Myocyte (in vitro differentiated cells): ENCODE measurements at places on chromosomes 5 and 9. TPM values are rescaled to one million over a fixed set of nuclear protein-coding genes. Genes with fewer than 3 reads are reported as not detected.

ENTREP1 gene
- 3.4 and 3.7 TPM in 2 replicates for total RNA-seq

DNA sequence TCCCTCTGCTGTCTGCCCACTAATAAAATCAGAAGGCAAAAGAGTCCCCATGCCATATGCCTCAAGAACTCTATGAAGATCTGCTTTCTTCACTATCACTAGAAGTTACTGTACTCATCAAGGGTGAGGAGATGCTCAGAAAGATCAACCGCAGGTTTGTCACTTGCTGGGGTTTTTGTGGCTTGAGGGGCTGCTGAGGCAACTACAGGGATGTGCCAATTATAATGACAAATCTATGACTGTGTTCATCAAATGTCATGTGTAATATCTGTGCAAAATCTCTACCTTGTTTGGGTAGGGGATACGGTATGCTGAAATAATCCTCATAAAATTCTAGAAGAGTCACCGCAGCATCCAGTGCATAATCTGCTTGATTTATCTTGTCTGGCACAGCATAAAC lies 13.0 kb downstream of the ERAP1 start:
- DNase-seq = no peak

GRCh38 chr5:17180330-17180843 lies 37.0 kb upstream of the BASP1 start:
- DNase-seq = no peak

DNA sequence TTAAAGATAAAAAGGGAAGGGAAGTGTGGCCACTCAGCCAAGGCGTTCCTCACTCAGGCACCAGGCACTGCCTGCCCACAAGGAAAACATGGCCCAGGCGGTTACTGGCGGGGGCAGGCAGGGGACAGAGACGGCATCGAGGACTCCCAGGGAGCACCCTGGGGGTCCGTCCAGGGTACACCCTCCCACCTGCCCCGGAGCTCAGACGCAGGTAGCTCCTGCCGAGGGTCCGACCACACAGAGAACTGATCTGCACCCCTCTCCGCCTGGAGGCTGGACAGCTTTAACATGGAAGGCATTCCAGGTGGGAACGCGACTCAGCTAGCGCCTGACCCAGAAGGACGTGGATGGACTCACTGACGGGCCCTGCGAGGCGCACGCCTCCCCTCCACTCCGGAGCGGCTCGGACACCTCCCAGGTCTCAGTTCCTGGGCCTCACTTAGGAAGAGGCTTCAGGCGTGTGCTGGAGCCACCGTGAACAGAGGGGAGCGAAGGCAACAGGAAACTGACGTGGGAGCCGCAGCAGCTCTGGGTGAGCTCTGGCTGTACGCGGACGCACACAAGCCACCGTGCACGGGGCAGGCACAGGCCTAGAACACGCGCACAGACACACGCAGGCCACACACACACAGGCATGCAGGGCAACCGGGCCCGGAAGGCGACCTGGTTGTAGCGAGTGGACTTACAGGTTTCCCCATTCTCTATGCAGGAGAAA lies 47.5 kb downstream of the NKD2 start:
- DNase-seq = no peak

DNA sequence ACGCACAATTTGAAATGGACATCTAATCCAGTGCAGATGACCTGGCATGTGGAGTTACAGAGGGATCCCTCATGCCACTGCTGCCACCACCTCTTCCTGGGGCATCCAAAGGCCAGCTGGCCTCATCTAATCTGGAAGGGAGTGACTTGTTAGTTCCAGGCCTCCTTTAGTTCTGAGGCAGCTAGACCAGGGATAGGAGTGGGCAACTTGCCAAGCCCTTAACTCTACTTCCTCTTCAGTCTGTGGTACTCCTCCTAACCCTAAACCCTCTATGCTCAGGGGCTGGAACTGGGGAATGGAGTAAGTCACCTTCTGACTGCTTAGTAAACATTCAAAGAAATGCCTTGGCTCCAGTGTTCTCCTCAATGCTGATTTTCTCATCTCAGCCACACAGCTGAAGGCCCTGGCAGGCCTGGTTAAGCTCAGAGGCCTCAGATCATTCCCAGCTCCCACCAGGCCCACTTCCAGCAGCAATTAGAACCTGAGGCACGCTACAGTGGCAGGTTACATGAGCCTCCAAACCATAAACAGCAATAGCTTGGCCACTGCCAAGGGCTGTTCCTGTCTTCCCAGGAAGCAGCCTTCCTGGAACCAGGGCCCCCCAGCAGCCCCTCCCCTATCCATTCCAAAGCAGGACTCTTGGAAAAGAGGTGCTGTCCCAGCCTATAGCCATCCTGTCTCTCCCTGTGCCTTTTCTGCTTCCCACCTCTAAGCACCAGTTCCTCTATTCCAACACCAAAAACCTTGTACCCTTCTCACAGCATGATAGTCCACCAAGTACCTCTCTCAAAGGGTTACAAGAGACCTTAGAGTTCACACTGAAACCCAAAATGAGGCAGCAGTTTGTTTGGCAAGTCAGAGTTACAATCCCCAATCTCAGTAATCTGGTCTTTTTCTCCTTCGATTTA lies 2.0 kb downstream of the EIF4EBP3 start:
- DNase-seq = peak; percentile 56

DNA sequence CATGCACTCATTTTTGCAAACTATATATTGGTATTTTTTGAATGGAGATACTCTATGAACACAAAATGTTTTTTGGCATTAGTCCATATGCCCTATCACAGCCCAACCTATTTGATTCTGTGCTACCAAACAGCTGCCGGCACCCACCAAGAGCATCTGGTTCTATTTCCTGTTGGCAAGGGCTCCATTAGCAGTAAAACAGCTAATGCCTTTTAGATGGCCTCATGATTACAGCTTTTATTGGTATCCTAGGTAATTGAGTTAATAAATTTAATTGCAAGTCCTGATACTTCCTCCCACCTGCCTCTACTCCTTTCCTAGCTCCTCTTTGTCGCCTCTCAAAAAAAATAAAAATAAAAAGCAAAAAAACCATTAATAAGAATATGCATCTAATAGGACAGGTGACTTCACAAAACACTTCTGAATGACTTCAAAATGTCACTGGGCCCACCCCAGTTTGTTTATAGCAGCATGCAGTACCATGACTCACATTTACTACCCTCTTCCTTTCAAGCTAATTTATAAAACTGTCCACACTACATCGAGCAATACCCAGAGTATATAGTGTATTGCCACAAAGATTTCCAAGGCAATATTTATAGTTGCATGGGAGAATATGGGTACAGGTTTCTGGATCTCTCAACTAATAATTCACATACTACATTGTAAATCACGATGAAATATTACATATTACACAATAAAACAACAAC lies 620.4 kb downstream of the SLCO4C1 start:
- DNase-seq = no peak

DNA sequence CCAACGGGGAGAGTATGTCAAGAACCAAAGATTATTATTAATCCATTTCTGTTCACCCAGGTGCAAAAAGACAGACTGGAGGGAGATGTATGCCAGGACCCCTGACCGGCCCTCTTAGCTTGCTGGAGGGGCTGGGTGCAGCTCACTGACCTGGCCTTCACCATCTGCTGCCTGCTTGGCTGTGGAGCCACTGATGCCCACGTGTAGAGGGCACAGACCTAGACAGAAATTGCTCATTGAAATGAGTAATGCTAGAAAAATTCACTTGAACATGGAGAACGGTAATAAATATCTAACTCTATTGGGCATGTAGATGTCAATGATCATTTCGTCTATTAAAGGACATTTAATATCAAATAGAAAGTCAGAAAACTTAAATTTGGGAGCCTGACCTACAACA lies 58.8 kb upstream of the ERCC6L2 start:
- DNase-seq = no peak

DNA sequence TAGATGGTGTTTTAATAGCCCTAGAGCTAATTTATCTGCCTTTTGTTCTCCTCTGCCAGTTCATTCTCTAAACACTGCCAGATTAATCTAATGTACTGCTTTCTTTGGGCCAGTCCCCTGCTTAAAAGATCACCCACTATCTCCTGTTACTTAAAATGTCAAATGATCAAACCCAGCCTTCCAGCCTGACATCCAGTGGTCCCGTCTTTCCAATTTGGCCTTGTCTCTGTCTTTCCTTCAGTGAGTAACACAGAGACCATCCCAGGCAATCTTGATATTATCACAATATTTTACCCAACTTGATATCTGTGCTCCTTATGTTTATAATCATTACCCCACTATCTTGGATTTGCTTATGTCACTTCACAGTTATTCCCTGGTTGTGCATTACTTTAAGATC lies 12.0 kb downstream of the PRR16 start:
- no peak for DNase-seq

- DNase-seq = peak; percentile 75
Observed at GRCh38 chr5:172293054-172293744, 9.6 kb upstream of the UBTD2 start.
